ENCODE measurements at places on chromosomes 5 and 9.

GRCh38 chr9:21810388-21810787 lies 8.0 kb downstream of the MTAP start:
- DNase-seq = no peak

DNA sequence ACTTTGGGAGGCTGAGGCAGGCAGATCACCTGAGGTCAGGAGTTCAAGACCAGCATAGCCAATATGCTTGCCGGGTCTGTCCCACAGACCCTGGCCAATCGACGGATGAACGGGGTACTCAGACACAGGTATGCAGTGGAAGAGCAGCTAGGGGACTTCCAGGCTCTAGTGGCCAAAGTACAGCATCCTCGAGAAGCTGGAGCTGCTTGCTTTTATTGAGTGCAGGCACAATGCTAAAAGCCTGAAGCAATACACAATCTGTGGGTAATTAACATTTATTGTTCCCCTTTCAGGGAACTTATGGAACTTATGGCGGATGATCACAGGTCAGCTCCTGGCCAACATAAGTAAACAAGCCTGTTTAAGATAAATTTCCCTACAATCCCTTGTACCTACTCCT lies 32.8 kb upstream of the SEMA4D start:
- no peak for DNase-seq

DNA sequence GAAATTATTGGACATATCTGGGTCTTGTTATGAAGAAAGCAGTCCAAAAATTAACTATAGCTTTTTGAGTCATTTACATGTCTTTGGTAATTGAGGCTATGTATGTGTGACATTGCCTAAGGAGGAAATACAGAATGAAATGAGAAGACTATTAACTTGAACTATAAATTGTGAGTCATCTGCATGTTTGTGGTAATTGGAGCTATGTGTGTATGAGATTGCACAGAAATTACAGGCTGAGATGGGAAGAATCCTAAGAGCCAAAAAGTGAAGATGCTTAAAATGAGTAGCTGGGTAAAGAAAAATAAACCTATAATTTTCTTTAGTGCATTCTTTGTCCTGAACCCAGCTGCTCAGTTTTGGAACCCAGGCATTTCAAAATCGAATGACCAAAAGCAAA lies 747.6 kb upstream of the EDIL3 start:
- no peak for DNase-seq

- no peak for DNase-seq
These were observed 128.1 kb downstream of the STARD4 start for GRCh38 chr5:111384220-111384619.

DNA sequence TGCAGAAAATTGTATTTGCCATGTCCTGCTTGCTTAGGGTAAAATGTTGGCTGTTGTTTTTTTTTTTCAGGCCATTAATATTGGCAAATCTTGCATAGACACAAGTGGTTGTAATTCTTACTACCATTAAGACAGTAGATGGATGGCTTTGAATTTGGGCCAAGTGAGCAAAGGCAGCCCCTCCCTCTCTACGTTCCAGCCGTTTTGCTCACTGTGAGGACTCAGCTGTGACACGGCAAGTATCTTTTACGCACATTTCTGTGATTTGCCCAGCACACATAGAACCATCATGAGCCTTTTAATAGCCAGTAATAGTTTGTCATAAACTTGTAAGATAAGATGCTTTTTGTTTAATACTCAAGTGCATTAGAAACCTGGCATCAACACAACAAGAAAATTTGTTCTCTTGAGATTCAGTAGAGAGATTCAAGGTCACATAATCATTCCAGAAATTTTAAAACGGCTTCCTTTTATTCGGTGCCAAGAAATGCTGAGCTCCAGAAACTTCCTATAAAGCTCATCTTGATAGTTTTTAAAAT lies 205.2 kb upstream of the ADCY2 start:
- DNase-seq = no peak

GRCh38 chr9:120387257-120388002 lies 192.5 kb downstream of the CDK5RAP2 start:
- no peak for DNase-seq

DNA sequence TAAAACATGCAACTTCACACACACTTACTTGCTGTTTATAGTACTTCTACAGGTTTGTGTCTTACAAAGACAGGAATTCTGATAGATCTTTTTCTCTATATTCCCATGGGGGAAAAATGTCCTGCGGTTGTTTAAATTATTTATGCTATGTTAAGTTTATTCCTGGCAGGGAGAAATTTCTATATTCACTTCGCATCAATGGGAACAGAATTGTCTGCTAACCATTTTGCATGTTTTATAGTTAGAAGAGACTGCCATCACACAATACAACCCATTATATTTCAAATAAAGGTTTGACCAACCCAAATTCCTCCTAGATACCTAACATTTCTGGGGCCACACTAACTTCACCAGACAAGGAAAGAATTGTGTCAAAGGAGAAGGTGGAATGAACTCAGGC lies 110.0 kb upstream of the PRR16 start:
- no peak for DNase-seq

- DNase-seq = no peak
These were observed 122.1 kb downstream of the SAXO1 start for GRCh38 chr9:18910916-18911315.

DNA sequence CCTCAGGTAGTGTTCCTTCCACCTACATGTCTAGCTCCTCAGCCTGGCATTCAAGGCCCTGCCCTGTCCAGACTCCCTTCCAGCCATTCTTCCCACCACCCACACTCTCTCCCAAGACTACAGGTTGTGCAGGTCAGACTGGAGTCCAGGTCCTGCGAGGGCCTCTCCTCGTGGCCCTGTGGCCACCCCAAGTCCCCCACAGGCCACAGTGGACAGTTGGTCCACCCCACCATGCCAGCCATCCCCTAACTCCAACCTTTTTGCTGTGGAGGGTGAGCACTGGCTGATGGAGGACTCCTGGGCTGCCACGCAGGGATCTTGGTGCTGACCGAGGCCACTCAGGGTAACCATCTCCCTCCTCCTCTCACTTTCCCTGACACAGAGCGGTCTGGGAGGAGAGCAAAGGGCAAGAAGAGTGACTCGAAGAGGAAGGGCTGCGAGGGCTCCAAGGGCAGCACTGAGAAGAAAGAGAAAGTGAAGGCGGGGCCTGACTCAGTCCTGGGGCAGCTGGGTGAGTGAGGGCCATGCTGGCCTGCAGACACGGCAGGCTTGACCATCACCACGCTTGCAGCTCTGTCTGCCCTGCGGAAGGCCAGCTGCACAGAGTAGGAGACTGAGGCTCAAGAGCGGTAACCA lies 51.0 kb downstream of the JADE2 start:
- no peak for DNase-seq

GRCh38 chr9:97714435-97714834 lies 17.3 kb upstream of the XPA start:
- DNase-seq = no peak
